ENCODE measurements at places on chromosomes 7 and 10. TPM values are rescaled to one million over a fixed set of nuclear protein-coding genes. Genes with fewer than 3 reads are reported as not detected.
A peak's percentile ranks its signal among the peaks of the same experiment; 100 is the strongest.

NXPH1 gene
- total RNA-seq, result not detected

RAMP3 gene
- total RNA-seq, result not detected

SUN3 gene
- 0.97 TPM for total RNA-seq

C10orf62 gene
- total RNA-seq, result not detected

LRMDA gene
- total RNA-seq, result not detected

WIPF3 gene
- not detected for total RNA-seq

SCIN gene
- total RNA-seq, result not detected

CLDN4 gene
- 0.29 TPM for total RNA-seq

CCDC136 gene
- 8.9 TPM for total RNA-seq

OPALIN gene
- not detected for total RNA-seq

IL15RA gene
- total RNA-seq, result 17.2 TPM

DOCK4 gene
- 0.10 TPM for total RNA-seq

DNA sequence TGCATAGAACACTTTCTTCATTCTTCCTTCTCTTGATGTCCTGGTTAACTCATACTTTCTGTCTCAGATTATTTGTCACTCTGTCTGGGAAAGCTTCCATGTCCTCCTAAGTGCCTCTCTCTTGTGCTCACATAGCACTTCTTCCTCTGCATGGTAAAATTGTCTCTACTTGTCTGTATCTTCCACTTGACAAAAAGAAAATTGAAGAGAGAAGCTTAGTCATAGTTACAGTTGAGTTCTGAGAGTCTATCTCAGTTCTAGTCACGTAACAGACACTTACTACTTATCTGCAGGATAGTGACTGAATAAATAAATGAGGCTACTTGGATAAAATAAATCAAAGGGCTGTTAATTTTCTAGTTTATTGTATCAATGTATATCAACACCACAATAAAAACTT lies 458.1 kb downstream of the HTR7 start:
- no peak for DNase-seq
- no peak overlapping the region for H3K4me3 ChIP-seq
- no peaks in the 10 kb centered on the region for H3K27me3 ChIP-seq
- no peaks in the 10 kb centered on the region for H3K36me3 ChIP-seq
- H3K4me1 ChIP-seq, result no peaks in the 10 kb centered on the region

DNA sequence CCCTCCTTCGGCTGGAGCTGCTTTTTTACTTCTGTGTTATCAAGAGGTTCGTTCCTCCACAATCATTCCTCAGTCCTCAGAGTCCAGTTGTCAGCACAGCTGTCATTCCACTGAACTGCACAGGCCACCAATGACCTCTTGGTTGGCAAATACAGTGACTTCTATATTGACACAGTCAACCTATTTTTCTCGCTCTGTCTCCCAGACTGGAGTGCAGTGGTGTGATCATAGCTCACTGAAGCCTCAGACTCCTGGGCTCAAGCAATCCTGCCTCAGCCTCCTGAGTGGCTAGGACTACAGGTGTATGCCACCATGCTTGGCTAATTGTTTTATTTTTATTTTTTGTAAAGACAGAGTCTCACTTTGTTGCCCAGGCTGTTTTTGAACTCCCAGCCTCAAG lies 27.7 kb downstream of the CRCP start:
- no peak overlapping the region for H3K4me3 ChIP-seq
- no peak for DNase-seq
- peaks cover 3% of the 10 kb centered on the region for H3K4me1 ChIP-seq
- peaks cover 57% of the 10 kb centered on the region for H3K36me3 ChIP-seq
- H3K27me3 ChIP-seq, result no peaks in the 10 kb centered on the region
- H3K27ac ChIP-seq, result no peak overlapping the region

DNA sequence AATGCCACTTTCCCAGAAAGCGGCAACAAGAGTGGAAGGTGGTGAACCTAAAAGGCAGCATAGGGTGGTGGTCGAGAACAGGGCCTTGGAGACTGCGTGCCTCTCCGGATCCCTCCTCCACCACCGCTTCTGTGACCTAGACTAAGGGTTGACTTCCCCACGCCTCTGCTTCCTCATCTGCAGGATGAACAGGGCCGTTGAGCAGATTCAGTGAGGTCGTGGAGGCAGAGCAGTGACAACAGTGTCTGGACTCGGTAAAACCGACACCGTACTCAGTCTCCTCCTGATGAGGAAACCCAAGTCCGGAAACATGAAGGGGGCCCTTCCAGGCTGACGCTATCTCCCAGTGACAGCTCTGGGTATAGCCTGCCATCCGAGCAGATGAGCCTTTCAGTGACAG lies 162.6 kb downstream of the CELF2 start:
- H3K36me3 ChIP-seq, result peaks cover 96% of the 10 kb centered on the region
- peak; percentile 86 for DNase-seq
- H3K27ac ChIP-seq, result no peak overlapping the region
- peaks cover 99% of the 10 kb centered on the region for H3K4me1 ChIP-seq

DNA sequence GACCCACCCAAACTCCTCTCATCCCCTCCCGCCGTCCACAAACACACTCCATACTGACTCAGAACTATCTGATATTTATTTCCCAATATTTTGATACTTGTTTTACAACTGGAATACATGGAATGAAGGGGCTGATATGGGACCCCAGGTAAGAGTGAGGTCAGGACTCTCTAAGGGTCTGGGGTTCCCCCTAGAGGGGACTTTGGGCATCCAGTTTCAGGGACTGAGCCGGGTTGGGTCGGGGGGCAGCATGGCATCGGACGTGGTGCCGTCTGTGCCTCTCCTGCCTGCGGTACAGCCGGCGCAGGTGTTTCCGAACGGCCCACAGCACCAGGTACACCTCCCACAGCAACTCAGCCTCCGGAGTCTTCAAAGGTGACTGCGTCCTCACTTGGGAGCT lies 7.5 kb downstream of the SPACDR start:
- peaks cover 14% of the 10 kb centered on the region for H3K4me1 ChIP-seq
- peaks cover 16% of the 10 kb centered on the region for H3K36me3 ChIP-seq
- no peak for DNase-seq
- no peak overlapping the region for H3K4me3 ChIP-seq
- H3K27me3 ChIP-seq, result no peaks in the 10 kb centered on the region
- no peak overlapping the region for H3K27ac ChIP-seq

- H3K4me3 ChIP-seq, result no peak overlapping the region
- peaks cover 4% of the 10 kb centered on the region for H3K27me3 ChIP-seq
- DNase-seq, result no peak
- H3K36me3 ChIP-seq, result no peaks in the 10 kb centered on the region
Observed at GRCh38 chr10:76982671-76983070, 654.9 kb downstream of the KCNMA1 start.

DNA sequence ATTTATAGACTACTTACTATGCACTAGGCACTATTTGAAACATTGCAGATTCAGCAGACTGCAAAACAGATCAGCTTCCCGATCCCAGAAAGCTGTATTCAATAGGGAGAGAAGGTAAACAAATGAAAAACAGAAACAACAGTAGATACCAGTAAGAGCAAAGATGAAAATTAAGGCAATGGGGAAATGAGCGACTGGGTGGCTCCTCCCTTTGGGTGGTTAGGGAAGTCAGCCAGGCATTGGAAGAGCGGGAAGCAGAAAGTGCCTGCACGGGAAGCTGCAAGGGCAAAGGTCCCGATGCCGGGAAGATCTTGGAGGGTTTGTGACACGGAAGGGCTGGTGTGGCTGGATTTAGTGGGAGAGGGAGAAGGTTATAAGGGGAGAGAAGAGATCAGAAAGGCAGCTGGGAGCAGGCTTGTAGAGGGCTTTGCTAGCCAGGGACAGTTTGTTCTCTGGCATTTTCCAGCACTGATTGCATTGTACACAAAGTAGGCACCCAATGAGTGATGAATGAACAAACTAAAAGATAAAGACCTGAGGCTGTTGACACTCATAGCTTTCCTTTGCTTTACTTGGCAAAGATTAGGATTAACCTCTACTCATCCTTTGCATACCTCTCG lies 67.8 kb downstream of the NAMPT start:
- H3K27me3 ChIP-seq, result peaks cover 28% of the 10 kb centered on the region
- peaks cover 1% of the 10 kb centered on the region for H3K36me3 ChIP-seq
- no peak overlapping the region for H3K4me3 ChIP-seq
- no peak for DNase-seq

DNA sequence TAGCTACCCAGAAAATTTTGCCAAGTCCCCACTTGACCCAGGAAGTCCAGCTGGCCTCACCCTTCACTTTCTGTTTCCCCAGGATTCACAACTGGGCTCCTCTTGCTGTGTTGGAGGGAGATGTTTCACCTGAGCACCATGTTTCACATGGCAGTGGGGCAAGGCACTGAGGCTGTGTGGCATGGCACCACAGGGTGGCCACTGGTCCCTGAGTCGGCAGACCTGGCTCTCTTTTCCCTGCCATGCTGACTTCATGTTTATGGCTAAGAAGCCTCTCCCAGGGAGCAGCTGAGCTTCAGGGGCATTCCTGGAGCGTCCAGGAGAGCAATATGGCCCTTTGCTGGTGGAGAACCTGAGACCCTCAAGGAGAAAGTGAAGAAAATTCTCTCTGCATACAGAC lies 266.9 kb downstream of the RPS24 start:
- H3K4me3 ChIP-seq, result no peak overlapping the region
- peaks cover 4% of the 10 kb centered on the region for H3K27me3 ChIP-seq
- peaks cover 2% of the 10 kb centered on the region for H3K36me3 ChIP-seq
- H3K4me1 ChIP-seq, result peaks cover 34% of the 10 kb centered on the region
- no peak overlapping the region for H3K27ac ChIP-seq

- peaks cover 7% of the 10 kb centered on the region for H3K4me1 ChIP-seq
- DNase-seq, result no peak
- no peaks in the 10 kb centered on the region for H3K36me3 ChIP-seq
- H3K27ac ChIP-seq, result no peak overlapping the region
Observed at GRCh38 chr7:141709318-141709717, 1.2 kb downstream of the WEE2 start.

DNA sequence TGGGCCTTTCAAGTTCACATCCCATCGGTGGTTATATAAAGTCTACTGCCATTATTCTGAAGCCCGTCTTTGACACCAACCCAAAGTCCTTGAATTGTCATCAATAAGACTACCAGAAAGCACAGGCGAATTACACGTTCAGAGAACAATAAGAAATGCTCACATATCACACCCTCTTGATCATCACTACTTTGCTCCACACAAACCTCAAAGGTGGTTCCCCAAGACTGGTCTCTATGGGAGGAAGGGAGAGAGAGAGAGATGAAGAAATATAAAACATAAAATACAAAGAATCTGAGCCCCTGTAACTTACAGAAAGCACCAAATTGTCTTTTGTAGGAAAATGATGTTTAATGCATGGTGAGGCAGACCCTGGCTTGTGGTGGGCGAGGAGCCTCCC lies 4.4 kb downstream of the HIPK2 start:
- DNase-seq, result peak; percentile 38
- H3K27ac ChIP-seq, result no peak overlapping the region
- no peak overlapping the region for H3K4me3 ChIP-seq
- H3K36me3 ChIP-seq, result peaks cover 21% of the 10 kb centered on the region

DNA sequence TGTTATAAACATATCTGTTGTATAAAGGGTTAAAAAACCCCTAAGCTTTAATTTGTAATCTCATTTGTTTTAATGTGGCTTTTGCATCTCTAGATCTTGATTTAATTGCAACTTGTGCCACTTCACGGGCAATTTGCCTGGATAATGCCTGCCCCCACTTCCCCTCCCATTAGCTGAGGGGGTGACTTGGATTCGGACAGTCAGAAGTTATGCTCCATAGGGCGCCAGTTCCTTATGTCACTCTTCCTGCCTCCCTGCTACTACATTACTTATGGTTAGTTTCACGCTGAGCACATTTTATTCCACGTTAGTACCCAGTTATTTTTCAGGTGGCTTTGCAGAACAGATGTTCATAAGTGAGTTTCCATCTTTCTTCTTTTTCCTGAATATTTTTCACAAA lies 1015.2 kb upstream of the PHF14 start:
- no peak overlapping the region for H3K4me3 ChIP-seq
- no peak overlapping the region for H3K27ac ChIP-seq
- H3K36me3 ChIP-seq, result no peaks in the 10 kb centered on the region
- H3K4me1 ChIP-seq, result no peaks in the 10 kb centered on the region
- H3K27me3 ChIP-seq, result no peaks in the 10 kb centered on the region

GRCh38 chr10:34109952-34110702 lies 705.0 kb downstream of the PARD3 start:
- no peaks in the 10 kb centered on the region for H3K36me3 ChIP-seq
- no peak overlapping the region for H3K27ac ChIP-seq
- no peaks in the 10 kb centered on the region for H3K4me1 ChIP-seq
- no peak for DNase-seq

- no peaks in the 10 kb centered on the region for H3K36me3 ChIP-seq
- no peak for DNase-seq
- H3K4me1 ChIP-seq, result no peaks in the 10 kb centered on the region
- H3K27me3 ChIP-seq, result no peaks in the 10 kb centered on the region
- H3K4me3 ChIP-seq, result no peak overlapping the region
Observed at GRCh38 chr10:58976254-58976653, 200.2 kb upstream of the PHYHIPL start.

- H3K4me3 ChIP-seq, result no peak overlapping the region
- DNase-seq, result no peak
- no peaks in the 10 kb centered on the region for H3K36me3 ChIP-seq
Observed at GRCh38 chr7:128833946-128834325, 3.7 kb downstream of the FLNC start.

DNA sequence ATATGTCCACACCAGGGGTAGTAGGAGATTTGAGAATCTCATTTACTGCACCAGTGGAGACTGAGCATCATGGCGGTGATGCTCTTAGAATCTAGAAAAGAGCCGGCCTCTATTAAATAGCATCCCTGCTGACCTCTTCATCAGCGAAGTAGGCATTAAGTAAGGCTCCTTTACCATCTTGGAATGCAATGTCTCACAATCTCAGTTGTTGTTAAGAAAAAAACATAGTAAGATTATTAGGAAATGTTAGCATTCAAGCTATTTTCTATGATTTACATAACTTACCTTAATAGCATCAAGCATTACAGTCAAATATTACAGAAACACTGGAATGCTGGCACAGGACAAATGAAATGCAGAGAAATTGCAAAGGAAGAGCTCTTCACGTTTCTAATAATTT lies 54.5 kb downstream of the ORC5 start:
- no peak overlapping the region for H3K27ac ChIP-seq
- no peaks in the 10 kb centered on the region for H3K36me3 ChIP-seq
- no peak overlapping the region for H3K4me3 ChIP-seq
- DNase-seq, result no peak
- H3K4me1 ChIP-seq, result peaks cover 1% of the 10 kb centered on the region

DNA sequence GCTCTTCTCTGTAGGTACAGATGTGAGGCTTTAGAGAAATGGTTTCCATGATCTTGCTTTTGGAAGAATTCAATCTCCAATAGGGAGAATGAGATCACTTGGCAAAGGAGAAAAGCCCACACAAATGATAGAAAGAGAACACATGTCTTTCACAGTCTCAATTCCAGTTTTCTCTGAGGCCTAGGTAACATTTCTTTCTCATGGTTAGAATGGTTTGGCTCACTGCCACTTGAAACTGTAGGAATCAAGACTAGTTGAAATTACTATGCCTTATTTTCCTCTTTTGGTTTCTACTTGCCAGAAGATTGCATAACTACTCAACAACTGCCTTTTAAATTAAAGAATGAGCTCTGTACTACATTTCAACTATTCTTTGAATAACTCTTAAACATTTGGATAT lies 276.5 kb upstream of the TEX47 start:
- H3K36me3 ChIP-seq, result no peaks in the 10 kb centered on the region
- no peak overlapping the region for H3K4me3 ChIP-seq
- no peaks in the 10 kb centered on the region for H3K27me3 ChIP-seq
- H3K4me1 ChIP-seq, result no peaks in the 10 kb centered on the region
- H3K27ac ChIP-seq, result no peak overlapping the region

GRCh38 chr7:36600314-36600682 lies 124.0 kb downstream of the AOAH start:
- H3K36me3 ChIP-seq, result peaks cover 5% of the 10 kb centered on the region
- no peaks in the 10 kb centered on the region for H3K27me3 ChIP-seq
- H3K4me1 ChIP-seq, result peaks cover 46% of the 10 kb centered on the region
- no peak for DNase-seq

- no peak for DNase-seq
- peaks cover 15% of the 10 kb centered on the region for H3K4me1 ChIP-seq
- H3K36me3 ChIP-seq, result no peaks in the 10 kb centered on the region
- no peak overlapping the region for H3K27ac ChIP-seq
Observed at GRCh38 chr10:110788620-110789385, 82.9 kb upstream of the PDCD4 start.
